ENCODE measurements at places on chromosomes 1 and 21.

DNA sequence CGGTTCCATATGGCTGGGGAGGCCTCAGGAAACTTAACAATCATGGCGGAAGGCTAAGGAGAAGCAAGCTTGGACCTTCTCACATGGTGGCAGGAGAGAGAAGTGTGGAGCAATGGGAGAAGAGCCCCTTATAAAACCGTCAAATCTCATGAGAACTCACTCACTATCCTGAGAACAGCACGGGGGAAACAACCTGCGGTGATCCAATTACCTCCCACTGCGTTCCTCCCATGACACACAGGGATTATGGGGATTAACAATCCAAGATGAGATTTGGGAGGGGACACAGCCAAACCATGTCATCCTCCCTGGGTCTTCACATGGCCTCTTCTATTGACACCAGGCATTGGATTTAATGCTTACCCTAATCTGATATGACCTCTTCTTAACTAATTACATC lies 455.1 kb upstream of the VAMP3 start:
- H3K27me3 ChIP-seq: peaks cover 38% of the 10 kb centered on the region
- H3K4me3 ChIP-seq: no peak overlapping the region
- no peaks in the 10 kb centered on the region for H3K36me3 ChIP-seq

DNA sequence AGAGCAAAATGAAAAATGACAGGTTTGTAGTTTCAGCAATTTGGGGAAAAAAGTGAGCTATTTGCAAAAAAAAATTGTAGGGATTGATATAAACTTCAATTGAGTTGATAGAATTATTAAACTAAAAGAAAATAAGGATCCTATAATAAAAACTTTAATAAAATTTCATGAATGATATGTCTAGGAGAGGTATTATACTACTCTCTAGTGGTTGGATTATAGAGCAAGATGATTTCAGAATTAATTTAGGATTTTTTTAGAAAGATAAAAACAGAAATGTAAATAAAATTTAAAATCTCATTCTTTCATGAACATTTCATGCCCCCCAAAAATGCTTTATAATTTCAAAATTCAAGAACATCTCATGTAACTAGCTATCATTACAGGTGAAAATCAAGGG lies 430.4 kb downstream of the DSCAM start:
- no peak for DNase-seq
- H3K4me3 ChIP-seq: no peak overlapping the region
- no peak overlapping the region for H3K27ac ChIP-seq

- no peaks in the 10 kb centered on the region for H3K36me3 ChIP-seq
- peaks cover 7% of the 10 kb centered on the region for H3K4me1 ChIP-seq
- DNase-seq: no peak
- no peaks in the 10 kb centered on the region for H3K27me3 ChIP-seq
- H3K4me3 ChIP-seq: no peak overlapping the region
- no peak overlapping the region for H3K27ac ChIP-seq
Measured at GRCh38 chr1:184112176-184112948, 60.8 kb downstream of the TSEN15 start.

- DNase-seq: peak; percentile 37
- peak overlapping the region; percentile 53 for H3K4me3 ChIP-seq
- peak overlapping the region; percentile 90 for H3K27ac ChIP-seq
- H3K4me1 ChIP-seq: peaks cover 70% of the 10 kb centered on the region
- H3K36me3 ChIP-seq: peaks cover 5% of the 10 kb centered on the region
- H3K27me3 ChIP-seq: no peaks in the 10 kb centered on the region
Measured at GRCh38 chr1:174965362-174966007, 34.3 kb upstream of the CACYBP start.

DNA sequence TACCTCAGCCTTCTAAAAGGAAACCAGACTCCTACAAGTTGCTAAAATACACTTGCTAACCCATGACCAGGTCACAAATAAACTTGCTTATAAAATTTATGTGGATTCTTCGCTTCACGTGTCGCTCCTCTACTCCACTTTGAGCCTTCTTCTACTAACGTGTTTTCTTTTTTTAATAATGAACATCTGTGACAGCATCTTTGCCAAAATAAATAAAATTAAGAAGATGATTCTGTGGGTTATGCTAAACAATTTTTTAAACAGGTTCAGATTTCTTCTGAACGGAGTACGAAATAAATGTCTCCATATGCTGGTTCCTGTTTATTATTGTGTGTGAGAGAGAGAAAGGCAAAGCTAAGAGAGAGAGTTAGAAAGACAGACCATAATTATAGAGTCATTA lies 735.8 kb downstream of the LTN1 start:
- DNase-seq: no peak
- no peaks in the 10 kb centered on the region for H3K4me1 ChIP-seq
- H3K27ac ChIP-seq: no peak overlapping the region
- H3K4me3 ChIP-seq: no peak overlapping the region
- no peaks in the 10 kb centered on the region for H3K27me3 ChIP-seq
- H3K36me3 ChIP-seq: no peaks in the 10 kb centered on the region

- H3K27me3 ChIP-seq: no peaks in the 10 kb centered on the region
- no peak for DNase-seq
- no peak overlapping the region for H3K27ac ChIP-seq
- no peaks in the 10 kb centered on the region for H3K36me3 ChIP-seq
Measured at GRCh38 chr21:30306884-30307283, 13.2 kb downstream of the KRTAP26-1 start.

- no peaks in the 10 kb centered on the region for H3K36me3 ChIP-seq
- H3K27ac ChIP-seq: peak overlapping the region; percentile 95
Measured at GRCh38 chr1:110634455-110635311, 28.5 kb upstream of the KCNA2 start.

DNA sequence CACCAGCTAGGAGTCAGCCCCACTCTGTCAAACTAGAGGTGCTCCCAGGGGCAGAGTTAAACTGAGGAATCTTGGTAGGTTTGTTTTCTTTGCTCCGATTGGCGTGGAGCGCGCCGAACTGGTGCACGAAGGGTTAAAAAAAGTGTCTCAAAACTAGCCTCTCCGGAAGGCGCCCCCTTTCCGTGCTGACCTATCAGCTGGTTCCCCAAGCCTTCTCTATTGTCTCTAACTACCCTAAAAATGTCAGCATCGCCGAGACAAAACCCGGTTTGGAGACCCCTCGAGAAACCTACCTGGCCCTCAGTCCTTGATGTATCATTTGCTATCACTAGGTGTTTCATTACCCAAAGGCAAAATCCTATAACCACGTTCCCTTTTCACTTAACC lies 2.2 kb downstream of the TGFB2 start:
- H3K27ac ChIP-seq: no peak overlapping the region
- H3K4me3 ChIP-seq: no peak overlapping the region
- no peak for DNase-seq
- H3K27me3 ChIP-seq: peaks cover 17% of the 10 kb centered on the region
- peaks cover 36% of the 10 kb centered on the region for H3K4me1 ChIP-seq
- no peaks in the 10 kb centered on the region for H3K36me3 ChIP-seq

DNA sequence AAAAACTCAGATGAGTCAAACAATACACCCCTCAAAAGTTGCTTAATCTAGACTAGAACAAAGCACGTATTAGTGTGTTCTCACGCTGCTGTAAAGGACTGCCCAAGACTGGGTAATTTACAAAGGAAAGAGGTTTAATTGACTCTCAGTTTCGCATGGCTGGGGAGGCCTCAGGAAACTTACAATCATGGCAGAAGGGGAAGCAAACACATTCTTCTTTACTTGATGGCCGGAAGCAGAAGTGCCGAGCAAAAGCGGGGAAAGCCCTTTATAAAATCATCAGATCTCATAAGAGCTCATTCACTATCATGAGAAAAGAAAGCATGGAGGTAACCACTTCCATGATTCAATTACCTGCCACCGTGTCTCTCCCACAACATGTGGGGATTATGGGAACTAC lies 10.1 kb downstream of the JAM2 start:
- DNase-seq: no peak
- H3K4me3 ChIP-seq: no peak overlapping the region
- H3K4me1 ChIP-seq: no peaks in the 10 kb centered on the region

DNA sequence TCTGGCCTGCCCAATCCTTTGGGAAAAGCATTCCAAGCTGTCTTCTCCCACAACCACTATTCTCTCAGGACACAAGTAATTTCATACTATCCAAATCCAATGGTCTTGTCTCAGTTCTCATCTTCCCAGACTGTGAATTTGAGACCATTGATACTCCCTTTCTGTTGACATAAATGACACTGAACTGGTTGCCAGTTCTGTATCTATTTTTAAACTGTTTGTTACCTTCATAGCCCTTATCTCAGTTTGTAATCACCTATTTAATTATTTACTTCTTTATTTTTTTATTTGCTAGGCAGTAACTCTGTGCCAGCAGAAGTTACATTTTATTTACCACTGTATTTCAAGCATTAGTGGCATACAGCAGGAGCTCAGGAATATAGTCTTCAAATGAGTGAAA lies 24.0 kb downstream of the TCEANC2 start:
- DNase-seq: no peak
- peaks cover 4% of the 10 kb centered on the region for H3K36me3 ChIP-seq
- no peaks in the 10 kb centered on the region for H3K27me3 ChIP-seq
- no peak overlapping the region for H3K27ac ChIP-seq
- H3K4me3 ChIP-seq: no peak overlapping the region
- H3K4me1 ChIP-seq: peaks cover 15% of the 10 kb centered on the region

GRCh38 chr1:81237473-81238089 lies 563.2 kb upstream of the ADGRL2 start:
- no peaks in the 10 kb centered on the region for H3K36me3 ChIP-seq
- no peak overlapping the region for H3K4me3 ChIP-seq
- H3K4me1 ChIP-seq: no peaks in the 10 kb centered on the region

DNA sequence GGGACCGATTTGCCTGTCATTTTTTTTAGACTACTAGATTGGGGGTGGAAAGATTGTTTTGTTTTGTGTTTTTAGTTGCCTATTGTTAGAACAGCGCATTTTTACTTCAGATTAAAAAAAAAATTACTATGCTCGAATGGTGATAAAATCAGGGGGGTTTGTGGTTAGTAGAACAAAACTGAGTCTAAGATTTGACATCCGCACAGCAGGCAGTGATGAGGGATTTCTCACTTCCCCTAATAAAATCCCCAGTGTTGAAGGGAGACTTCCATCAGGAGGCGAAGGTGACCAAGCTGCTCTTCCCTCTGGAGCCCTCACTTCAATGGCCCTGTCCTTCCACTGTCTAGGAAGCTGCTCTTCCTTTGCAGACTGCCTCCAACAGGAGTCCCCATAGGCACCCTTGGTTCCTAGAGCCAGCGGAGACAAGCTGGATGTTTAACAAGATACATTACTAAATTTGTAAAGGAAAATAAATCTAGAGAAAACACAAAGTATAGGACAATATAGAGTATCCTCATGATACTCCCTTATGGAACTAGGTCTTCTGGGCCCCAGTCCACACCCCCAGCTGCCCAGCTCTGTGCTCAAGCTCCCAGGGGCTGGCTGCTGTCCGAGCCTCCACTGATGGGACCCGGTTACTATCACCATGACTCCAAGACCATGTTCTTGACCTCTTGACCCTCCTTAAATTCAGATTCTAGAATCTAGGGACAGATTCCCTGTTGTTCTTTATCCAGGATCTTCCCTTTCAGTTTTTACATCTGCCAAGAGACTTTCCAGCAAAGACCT lies 31.0 kb downstream of the TENT5C start:
- no peak overlapping the region for H3K27ac ChIP-seq
- no peak for DNase-seq
- H3K36me3 ChIP-seq: no peaks in the 10 kb centered on the region
- H3K27me3 ChIP-seq: peaks cover 21% of the 10 kb centered on the region

DNA sequence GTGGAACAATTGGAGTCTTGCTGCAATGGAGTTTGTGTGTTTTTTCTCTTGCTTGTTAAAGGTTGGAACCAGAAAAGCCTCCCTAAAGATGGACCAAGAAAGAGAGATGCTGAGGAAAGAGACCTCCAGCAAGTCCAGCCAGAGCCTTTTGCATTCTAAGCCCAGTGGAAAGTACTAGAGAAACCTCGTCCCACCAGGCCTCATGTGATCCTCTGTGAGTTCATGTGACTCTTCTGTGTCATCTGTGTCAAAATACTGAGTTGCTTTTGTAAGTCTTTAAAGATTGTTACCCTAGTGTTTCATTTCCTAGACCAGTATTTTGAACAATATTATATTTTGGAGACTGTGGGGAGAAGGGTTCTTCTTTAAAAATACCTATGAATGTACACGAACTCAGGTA lies 12.5 kb upstream of the EFHD2 start:
- H3K36me3 ChIP-seq: no peaks in the 10 kb centered on the region
- H3K4me3 ChIP-seq: no peak overlapping the region
- H3K27me3 ChIP-seq: no peaks in the 10 kb centered on the region

DNA sequence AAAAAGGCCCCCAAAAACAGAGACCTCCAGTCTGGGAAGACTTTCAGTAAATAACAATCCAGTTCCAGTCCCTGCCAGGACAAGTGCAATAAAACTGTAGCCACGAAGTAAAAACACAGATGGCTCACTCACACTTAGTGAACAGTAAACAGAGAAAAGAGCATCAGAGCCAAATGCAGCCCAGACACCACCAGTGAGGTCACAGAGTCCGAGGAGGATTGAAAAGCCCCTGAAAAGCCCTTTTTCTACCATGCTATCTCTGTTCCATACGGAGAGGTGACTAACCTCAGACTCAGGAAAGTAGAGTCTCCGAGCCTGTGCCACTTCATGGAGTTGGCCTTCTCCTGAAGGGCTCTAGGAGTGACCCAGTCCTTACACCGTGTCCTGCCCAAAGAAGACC lies 84.5 kb downstream of the COLGALT2 start:
- no peaks in the 10 kb centered on the region for H3K36me3 ChIP-seq
- peaks cover 17% of the 10 kb centered on the region for H3K4me1 ChIP-seq
- DNase-seq: no peak
- no peak overlapping the region for H3K27ac ChIP-seq

- H3K27me3 ChIP-seq: no peaks in the 10 kb centered on the region
- DNase-seq: no peak
- no peak overlapping the region for H3K27ac ChIP-seq
- no peak overlapping the region for H3K4me3 ChIP-seq
Measured at GRCh38 chr1:209611771-209612570, 28.5 kb downstream of the CAMK1G start.

DNA sequence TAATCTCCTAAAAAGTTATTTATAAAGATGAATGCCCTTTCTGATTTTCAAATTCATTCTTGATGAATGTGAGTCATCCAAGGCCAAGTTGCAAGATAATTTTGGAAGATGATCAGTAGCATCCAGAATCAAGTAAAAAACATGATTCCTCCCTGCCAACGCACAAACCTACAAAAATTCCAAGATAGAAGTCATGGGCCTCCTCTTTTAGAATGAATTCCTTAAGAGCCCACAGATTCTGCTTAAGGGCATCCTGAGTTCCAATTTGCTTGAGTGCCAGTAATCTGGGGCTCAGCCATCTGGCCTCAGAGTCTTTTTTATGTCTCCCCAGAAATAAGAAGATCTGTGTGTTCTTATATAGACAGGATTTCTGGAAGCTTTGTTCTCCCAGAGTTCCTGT lies 23.2 kb upstream of the SPATA6 start:
- DNase-seq: no peak
- peaks cover 12% of the 10 kb centered on the region for H3K27me3 ChIP-seq
- H3K4me3 ChIP-seq: no peak overlapping the region
- H3K27ac ChIP-seq: no peak overlapping the region

GRCh38 chr1:206734499-206735142 lies 36.0 kb upstream of the IL19 start:
- no peaks in the 10 kb centered on the region for H3K27me3 ChIP-seq
- peaks cover 68% of the 10 kb centered on the region for H3K4me1 ChIP-seq
- H3K4me3 ChIP-seq: no peak overlapping the region

Data from activated T-cell treated with anti-CD3 and anti-CD28 coated beads, Interleukin-2, amount 50 U/mL, for 24 hours (primary cell).